Activated T-helper 17 cell treated with anti-CD3 and anti-CD28 coated beads, Interleukin-2, amount 50 U/mL, for 72 hours (primary cell): ENCODE measurements at places on chromosomes 2 and 18. TPM values are rescaled to one million over a fixed set of nuclear protein-coding genes. Genes with fewer than 3 reads are reported as not detected.

DNA sequence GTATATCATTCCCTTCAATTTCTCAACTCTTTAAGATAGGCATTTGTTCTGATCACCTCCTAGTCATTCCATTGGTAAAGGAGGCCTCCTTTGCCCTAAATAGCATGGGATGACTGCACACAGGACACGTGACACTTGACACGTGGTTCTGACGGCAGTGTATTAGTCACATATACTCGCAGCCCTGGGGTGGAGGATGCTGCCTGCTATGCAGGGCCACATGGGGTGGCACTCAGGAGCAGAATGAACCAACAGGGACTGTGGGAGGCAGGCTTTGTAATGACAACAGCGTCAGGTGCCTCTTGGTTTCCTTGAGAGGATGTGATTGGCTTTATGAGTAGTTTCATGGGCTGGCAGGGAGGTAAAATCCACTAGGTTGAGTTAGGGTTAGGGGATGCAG is 9.3 kb upstream of the KCNS3 start:
- ATAC-seq = peak; percentile 26

- ATAC-seq = no peak
Measured at GRCh38 chr18:22303927-22304326, 113.8 kb downstream of the CTAGE1 start.

The OSR1 gene
- total RNA-seq = not detected

GRCh38 chr2:101478181-101479001 is 3.5 kb upstream of the RFX8 start:
- ATAC-seq = no peak

- ATAC-seq = no peak
Measured at GRCh38 chr2:170314744-170315447, 136.9 kb downstream of the MYO3B start.

The NCOA1 gene
- 29.7 TPM for total RNA-seq

DNA sequence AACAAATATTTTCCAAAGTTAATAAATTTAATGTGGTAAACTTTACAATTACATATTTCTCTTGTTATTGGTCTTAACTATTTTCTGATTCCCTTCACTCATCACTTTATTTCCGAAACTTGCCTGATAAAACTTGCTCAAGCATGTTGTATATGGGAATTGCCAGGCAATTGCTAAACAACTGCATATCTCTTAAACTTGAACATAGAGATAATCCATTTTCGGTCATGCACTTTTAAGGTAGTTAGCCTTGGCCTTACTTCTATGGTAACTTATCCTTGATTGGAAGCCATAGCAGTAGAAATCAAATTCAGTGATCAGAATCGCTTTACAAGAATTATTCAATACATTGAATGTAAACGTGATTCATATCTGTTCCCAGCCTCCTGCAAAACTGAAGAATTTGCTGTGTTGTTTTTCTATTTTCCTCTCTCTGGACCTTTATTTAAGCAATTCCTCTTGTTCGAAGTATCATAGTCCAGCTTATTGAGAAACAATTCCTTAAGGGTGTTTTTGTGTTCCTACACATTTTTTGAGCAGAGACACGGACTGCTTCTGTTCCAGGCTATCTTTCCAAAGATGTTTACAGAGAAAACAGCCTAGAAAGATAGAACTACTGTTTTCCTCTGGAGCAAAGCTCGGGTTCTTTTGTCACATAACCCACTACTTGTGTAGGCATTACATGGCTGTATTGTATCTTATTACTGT is 674.3 kb downstream of the IRS1 start:
- no peak for ATAC-seq

DNA sequence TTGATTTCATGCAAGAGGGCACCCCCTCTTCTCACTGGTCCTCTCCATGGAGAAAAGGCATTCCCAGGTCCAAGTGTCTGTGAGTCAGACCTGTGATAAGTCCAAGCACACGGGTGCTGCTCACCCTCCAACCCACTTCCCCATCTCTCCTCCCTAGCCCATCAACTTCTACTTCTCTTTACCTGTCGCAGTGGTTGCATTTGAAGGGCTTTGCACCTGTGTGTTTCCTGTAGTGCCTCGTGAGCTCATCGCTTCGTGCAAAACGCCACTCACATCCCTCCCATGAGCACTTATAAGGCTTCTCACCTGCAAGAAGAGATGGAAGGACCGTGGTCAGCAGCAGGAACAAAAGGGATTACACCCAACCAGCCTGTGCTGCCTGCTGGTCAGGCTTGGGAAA is 77.5 kb downstream of the KLF7 start:
- ATAC-seq = no peak

The HOXD1 gene
- not detected for total RNA-seq

DNA sequence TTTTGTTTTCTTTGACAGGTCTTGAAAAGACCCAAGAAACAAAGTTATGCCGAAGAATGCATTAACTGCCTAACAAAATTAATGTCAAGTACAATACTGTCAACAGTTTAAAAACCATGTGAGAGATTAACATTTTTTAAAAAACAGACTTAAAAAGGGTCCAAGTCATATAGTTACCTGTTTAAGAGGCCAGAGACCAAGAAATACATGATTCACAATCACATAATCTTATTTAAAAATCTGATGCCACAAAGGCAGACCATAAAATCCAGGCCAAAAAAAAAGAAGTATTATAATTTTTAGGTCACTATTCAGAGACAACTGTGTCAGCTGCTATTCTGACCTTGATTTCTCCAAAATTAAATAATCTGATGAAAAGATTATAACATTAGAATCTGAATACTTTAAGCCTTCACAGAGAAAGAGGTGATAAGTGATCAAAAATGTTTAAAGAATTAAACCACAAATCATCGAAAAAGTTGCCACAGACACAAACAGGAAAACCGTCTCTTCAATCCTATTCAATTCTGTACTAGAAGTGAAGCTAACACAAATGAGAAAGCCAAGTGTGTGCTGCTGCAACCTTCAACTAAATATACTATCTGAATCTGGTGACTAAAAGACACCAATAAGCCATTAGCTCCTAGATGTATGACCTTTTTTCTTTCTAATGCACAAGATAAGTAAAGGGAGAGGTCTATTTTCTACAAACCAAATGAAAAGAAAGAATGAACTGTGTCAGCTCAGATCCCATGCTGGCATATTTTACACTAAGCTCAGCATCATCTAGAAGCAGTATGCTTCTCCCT is 286.0 kb downstream of the ZEB2 start:
- peak; percentile 83 for ATAC-seq

The FBXO15 gene
- total RNA-seq = 2.6 TPM
